H54 (cell line): ENCODE measurements at places on chromosomes 16 and 17.

DNA sequence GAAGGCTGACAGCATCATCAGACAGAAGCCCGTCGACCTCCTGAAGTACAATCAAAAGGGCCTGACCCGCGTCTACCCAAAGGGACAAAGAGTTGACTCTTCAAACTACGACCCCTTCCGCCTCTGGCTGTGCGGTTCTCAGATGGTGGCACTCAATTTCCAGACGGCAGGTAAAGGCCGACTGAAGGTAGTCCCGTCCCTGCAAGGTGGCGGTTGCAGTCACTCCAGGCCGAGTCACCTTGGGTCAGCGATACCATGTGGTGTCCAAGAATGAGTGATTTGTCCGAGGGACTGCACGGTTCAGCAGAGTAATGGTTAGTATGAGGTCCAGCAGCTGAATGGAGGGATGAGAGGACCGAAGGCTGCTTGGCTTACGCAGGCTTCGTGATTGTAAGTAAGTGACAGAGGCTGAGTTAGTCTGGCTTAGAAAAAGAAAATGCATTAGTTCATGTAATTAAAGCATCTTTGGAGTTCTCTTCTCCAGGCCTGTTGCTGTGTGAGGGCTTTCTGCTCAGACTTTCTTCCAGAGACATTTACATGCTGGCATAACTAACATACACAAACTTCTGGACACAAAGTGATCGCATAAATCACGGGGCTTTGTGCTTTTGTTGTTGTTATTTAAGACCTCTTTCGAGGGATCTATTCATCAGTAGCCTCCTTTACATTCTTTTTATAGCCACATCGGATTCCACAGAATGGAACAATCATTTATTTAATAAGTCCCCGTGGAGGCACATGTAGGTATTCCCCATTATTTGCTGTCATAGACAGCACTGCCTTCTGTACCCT lies 74.9 kb downstream of the SDR42E1 start:
- DNase-seq: no peak

DNA sequence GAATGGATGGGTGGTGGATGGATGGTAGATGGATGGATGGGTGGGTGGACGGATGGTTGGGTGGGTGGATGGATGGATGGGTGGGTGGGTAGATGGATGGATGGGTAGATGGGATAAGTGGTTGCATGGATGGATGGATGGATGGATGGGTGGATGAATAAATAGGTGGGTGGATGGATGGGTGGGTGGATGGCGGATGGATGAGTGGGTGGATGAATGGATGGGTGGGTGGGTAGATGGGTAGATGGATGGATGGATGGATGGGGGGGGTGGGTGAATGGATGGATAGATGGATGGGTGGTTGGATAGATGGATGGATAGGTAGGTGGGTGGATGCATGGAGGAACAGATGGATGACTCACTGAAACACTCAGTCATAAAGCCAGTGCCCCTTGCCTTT lies 51.0 kb upstream of the FASN start:
- no peak for DNase-seq

GRCh38 chr17:47644324-47644723 lies 5.4 kb upstream of the KPNB1 start:
- no peak for DNase-seq

DNA sequence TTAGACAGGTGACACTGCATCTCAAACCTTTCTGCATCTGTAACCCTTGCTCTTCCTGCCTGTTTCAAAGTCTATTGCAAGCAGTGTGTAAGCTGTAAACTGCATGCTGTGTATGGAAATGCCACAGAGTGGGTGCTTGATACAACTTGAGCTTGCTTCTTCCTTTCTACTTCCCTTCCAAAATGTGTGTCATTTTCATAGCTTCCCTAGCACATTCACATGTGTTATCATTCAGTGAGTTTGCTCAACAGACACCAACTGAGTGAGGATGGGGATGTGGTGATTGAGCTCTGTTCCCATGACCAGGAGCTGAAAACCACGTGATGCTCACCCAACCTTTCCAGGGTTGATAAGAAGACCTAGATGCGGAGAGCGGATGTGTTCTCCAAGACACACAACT lies 111.1 kb downstream of the VAT1L start:
- no peak for DNase-seq

GRCh38 chr17:20934288-20934687 lies 108.5 kb downstream of the USP22 start:
- no peak for DNase-seq

DNA sequence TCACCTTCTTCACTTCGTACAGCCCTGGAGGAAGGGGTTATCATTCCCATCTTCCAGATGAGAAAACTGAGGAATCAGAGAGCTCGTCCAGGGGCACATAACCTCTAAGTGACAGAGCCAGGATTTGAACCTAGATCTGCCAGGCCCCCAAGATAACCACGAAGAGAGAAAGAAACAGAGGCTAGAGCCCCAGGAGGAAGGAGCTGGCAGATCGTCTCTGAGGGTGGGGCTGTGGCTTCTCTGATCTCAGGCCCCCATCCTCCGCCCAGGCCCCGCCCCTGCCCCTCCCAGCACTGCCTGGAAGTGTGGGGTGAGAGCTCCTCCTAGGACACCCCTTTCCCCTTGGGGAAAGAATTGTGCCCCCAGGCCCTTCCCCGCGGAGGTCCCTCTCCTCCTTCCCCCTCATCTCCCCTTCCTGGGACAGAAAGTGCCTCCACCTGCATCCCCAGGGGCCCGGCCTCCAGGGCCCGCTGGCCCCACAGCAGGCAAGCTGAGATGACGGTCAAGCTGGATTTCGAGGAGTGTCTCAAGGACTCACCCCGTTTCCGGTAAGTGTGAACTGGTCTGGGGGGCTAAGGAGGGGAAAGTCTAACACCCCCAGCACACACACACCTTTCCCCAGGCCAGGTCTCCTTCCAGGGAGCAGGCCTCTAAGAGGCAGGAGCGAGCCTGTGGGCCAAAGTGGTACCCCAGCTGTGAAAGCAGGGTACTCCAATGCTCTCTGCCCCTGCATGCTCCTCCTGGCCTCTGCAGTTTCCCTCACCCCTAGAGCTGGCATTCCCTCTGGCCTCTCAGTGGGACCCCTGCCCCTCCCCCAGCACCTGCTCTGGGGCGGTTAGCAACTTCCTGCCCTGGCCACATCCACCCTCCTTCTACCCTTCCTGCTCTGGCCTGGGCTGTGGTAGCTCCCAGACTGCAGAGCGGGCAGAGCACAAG lies at the start of gene ACAP1:
Gene ACAP1 (plus strand): TSS at position 290 of the 936 bp plus-strand sequence. CDS start 206 bp downstream, at position 496.
- no peak for DNase-seq

DNA sequence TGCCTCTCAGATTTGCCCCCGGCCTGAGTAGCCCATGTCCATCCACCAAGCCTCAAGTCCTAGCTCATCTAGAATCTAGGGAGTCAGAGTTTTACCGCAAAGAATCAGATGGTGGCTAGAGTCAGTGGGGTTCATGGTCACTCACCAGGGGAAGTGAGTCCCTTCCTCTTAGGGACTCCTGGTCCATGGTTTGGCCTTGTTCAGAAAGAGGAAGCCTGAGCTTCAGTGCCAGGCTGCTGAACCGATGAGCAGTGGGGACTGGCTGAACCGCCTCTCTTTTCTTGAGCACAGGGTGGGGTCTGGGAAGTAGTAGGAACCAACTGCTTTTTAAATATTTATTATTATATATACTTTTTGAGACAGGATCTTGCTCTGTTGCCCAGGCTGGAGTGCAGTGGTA lies 160.3 kb downstream of the NTN1 start:
- DNase-seq: no peak

DNA sequence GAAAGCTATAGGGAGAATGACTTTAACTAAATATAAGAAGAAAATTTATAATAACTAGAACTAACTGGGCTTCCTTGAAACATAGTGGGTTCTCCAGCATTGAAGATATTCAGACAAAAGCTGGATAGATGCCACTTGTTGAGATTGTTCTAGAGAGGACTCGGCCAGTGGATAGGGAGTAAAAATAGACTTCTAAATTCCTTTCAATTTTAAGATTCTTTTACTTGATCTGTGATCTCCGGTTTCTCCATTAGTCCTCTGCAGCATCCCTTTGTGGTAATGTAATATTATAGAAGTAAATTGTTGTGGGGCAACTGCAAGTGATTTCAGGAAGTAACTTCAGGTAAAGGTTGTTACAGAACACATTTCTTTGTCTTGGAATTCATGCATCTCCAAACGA lies 10.3 kb upstream of the RARA start:
- no peak for DNase-seq

DNA sequence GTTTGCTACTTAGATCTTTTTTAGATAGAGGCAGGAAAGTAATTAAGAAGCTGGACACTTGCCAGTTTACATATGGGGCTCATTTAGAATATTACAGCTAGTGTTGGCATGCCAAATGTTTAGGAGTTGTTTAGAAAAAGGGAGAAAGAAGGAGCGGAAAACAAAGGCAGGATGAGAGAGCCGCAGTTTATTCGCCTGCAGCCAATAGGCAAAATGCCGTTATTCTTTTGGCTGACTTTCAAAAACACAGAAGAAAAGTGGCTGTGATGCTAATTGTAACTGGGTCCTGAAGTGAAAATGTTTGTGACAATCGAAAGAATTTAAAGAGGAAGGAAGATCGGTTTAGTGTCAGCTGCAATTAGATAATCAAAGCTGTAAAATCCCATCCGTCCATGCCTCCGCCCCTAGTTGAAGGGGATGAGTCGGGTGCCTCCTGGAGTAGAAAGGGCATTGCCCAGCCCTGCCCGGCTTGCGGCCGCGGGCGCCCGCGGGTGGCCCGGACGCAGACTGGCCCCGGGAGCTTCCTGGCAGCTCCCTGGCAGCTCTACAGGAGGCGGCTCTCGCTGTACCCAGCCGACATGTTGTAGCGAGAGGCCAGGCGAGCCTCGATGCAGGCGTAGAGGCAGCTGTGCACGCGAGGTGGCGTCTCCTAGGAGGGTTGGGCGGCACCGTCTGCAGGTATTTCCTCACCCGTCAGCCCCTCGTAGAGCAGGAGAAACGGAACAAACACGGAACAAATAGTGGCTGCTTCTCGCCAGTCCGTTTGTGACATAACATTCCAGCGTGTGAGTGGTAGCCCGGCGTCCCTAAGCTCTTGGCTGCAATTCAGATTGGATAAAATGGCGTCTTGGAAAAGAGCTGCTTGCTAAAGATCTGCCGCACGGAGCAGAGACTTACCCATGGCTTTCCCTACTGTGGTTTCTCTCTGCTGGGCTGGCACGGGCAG lies 82.2 kb downstream of the TNRC6C start:
- peak; percentile 71 for DNase-seq

GRCh38 chr17:4472286-4472685 lies 26.4 kb upstream of the SPNS2 start:
- DNase-seq: no peak

DNA sequence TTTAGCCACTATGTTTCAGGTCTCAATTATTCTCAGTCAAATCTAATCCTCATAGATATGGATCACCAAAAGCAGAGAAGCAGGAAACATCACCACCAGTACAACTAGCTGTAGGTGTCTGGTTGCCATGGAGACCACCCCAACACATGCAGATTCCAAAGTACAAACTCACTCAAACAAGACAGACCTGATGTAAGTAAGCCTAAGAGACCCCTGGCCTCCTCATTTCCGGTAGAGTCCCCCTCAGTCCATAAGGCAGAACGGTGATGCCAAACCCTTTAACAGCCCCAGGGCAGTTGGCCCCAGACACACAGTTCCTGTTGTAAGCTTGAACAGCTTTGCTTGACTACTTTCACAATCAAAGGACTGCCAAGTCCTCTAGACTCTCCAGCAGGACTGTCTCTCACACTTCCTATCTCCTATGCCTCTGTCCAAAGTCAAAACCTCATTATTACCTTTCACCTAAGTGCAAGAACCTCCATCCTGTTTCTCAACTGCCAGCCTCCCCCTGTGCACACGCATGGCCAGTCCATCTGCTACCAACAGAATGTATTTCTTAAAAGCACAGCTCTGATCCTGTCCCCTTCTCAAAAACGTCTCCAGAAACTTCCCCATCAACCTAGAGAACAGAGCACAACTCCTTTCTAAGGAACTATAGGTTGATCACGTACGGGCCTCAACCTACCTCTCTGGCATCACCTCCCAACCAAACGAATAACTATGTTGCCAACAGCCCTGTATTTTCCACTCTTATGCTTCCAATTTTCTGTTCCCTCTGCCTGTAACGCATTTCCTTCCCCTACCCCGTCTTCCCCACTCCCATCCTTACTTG lies 23.9 kb downstream of the SLC39A11 start:
- DNase-seq: no peak

DNA sequence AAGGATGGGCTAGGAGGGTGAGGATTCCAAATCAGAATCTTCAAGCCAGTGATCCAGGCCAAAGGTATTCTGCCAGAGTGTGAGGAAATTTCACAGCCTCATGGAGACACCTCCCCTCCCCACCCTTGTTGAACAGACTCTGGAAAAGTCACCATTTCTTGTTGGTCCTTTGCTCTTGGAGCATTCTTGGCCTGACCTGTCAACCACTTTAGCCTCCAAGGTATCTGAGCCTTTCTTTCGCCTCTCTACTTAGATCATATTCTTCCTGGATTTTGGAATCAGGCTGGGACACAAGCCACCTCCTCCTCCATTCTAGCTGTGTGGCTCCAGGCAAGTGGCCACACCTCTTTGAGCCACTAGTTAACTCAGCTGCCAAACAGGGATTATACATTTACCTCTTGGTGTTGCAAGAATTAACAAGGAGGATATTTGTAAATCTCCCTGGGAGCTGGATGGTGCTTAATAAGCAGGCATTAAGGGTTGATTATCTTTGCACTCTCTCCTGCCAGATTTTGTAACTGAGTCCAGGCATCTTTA lies 193.5 kb downstream of the WWOX start:
- DNase-seq: no peak

DNA sequence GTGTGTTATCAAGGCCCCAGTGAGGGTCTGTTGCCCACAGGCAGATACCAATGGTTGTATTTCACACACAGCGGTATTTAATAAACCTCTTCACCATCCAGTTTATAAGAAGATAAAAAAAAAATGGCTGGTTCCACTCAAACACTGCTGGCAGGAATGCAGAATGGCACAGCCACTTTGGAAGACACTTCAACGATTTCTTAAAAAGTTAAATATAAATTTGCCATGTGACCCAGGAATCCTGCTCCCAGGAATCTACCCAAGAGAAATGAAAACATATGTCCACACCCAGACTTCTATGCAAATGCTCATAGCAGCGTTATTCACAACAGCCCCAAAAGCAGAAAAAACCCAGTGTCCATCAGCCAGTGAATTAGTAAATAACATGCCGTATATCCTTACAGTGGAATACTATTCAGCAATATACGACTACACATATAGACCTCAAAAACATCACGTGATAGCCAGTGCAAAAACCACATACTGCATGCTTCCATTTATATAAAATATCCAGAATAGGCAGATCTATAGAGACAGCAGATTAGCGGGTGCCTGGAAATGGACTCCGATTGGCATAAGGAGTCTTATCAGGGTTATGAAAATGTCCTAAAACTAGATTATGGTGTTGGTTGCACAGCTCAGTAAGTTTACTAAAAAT lies 38.7 kb downstream of the XYLT1 start:
- no peak for DNase-seq

GRCh38 chr16:66706506-66706880 lies 9.9 kb upstream of the CMTM4 start:
- no peak for DNase-seq

GRCh38 chr17:3944485-3945388 lies 19.5 kb downstream of the ATP2A3 start:
- DNase-seq: peak; percentile 61
